Muscle of arm (tissue), 14 donors: ENCODE measurements at places on chromosomes 11 and 22. TPM values are rescaled to one million over a fixed set of nuclear protein-coding genes. Genes with fewer than 3 reads are reported as not detected.

- no peak for DNase-seq
Measured at GRCh38 chr11:27558401-27558800, 51.8 kb upstream of the LIN7C start.

GRCh38 chr11:70402016-70402415, 3.7 kb downstream of the CTTN start:
- DNase-seq: no peak

GRCh38 chr11:20443596-20443995, 56.1 kb downstream of the PRMT3 start:
- no peak for DNase-seq

DNA sequence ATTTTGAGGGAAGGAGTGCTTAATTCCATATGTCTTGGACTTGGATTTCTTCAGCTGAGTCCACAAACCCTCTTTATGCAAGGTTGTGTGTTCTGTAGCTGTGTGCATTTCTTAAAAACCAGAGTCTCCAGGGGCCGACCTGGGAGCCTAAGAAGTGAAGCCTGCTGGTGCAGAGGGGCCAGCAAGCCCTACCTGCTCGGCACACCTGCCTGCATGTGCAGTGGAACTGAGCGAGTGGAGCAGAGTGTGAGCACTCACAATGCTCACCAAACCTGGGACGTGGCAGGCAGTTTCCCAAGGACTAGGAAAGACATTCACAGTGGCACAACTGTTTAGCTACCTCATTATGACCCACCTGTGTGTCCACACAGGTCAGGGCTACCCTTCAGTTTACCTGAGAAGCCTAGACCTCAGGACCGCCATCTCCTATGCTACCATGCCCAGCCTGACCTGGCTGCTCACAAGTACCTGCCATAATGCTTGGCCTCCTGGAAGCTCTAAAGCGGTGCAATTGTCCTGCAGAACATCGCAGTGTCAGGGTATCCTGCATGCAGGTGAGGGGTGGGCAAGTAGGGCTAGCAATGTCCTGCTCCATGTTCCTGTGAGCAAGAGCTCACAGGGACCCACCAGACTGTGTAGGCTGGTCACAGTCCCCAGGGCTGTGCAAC, 3.8 kb downstream of the C22orf39 start:
- DNase-seq: no peak

DNA sequence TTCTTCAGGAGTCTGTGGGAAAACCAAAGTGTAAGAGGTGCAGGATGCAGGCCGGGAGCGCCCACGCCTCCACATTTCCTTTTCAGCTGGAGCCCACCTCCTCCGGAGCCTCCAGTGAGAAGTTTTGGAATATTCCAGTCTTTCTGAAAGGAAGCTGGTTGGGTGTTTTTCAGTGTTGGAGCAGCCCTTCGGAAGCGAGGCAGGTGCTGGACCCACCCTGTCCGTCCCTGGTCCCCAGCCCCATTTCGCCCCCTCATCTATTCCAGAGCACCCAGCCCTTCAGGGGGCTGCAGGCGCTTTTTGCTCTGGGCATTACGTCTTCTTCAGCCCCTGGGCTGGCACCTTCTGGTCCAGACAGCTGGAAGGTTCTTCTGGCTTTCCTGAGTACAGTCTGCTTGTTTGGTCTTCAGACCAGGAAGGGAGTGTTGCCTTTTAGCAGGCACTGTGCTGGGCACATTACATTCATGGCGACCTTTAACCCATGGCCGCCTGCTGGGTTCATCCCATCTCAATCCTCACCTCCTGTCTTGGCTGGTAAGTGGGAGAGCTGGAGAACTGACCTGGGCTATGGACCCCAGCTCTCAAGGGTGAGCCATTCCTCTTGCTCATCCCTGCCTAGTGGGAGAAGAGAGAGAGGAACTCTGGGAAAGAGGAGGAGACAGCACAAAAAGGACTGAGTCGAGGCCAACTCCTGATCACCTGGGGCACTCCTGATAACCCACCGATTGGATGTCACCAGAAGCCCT, 710 bp upstream of the THY1 start:
- no peak for DNase-seq

GRCh38 chr11:10592331-10592730, 23.9 kb upstream of the LYVE1 start:
- no peak for DNase-seq

DNA sequence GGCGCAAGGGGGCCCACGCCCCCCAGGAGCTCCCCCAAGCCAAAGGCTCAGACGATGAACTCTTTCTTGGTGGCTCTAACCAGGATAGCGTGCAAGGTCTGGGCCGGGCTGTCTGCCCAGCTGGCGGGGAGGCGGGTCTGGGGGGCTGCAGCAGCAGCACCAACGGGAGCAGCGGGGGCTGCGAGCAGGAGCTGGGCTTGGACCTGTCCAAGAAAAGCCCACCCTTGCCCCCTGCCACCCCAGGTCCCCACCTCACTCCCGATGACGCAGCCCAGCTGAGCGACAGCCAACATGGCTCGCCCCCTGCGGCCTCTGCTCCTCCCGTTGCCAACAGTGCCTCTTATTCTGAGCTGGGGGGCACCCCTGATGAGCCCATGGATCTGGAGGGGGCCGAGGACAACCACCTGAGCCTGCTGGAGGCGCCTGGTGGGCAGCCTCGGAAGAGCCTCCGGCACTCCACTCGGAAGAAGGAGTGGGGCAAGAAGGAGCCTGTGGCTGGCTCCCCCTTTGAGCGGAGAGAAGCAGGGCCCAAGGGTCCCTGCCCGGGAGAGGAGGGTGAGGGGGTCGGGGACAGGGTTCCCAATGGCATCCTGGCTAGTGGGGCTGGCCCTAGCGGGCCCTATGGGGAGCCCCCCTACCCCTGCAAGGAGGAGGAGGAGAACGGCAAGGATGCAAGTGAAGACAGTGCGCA, 21.6 kb upstream of the TMEM191C start:
- no peak for DNase-seq

GRCh38 chr22:42270176-42270509, 310 bp downstream of the TCF20 start:
- no peak for DNase-seq

- DNase-seq: no peak
Measured at GRCh38 chr11:24837112-24837511, 340.3 kb downstream of the LUZP2 start.

GRAMD1B gene
- polyA plus RNA-seq: 11.5 TPM

FOSL1 gene
- 0.36 TPM for polyA plus RNA-seq

RFPL1 gene
- not detected for polyA plus RNA-seq

OR5T2 gene
- not detected for polyA plus RNA-seq

DLAT gene
- polyA plus RNA-seq: 47.5 TPM
